ENCODE measurements at places on chromosomes 5 and 9.

DNA sequence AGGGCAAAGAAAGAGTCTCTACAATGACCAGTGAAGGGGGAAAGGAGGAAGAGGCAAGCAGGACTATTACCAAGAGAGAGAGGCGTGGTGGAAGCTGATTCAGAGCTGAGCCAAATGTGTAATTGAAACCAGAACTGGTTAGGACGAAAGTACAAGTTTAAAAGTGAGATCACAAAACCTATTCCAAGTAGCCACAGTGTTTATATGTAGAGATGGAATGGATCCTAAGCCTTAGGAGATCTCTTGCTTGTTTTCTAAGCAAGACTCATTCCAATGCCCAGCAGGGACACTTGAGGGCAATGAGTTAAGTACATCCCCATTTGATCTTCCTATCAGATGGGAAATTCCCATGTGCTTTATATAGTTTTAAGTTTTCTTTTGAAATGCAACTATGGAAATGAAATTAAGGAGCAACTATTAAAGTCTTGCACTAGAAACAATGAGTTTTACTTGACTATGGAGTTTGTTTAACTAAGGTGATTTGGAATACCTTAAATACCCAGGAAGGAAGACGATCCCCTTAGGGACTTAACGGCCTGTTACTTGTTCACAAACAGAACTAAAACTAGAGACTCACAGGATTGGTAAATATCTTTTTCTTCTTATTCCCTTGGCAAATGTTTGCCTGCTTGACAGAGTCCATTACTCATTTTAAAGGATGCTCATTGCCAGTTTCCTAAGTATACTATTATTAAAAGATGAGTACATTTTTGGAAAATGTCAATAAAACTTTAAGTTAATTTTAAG lies 51.1 kb upstream of the SNX2 start:
- no peak for DNase-seq

DNA sequence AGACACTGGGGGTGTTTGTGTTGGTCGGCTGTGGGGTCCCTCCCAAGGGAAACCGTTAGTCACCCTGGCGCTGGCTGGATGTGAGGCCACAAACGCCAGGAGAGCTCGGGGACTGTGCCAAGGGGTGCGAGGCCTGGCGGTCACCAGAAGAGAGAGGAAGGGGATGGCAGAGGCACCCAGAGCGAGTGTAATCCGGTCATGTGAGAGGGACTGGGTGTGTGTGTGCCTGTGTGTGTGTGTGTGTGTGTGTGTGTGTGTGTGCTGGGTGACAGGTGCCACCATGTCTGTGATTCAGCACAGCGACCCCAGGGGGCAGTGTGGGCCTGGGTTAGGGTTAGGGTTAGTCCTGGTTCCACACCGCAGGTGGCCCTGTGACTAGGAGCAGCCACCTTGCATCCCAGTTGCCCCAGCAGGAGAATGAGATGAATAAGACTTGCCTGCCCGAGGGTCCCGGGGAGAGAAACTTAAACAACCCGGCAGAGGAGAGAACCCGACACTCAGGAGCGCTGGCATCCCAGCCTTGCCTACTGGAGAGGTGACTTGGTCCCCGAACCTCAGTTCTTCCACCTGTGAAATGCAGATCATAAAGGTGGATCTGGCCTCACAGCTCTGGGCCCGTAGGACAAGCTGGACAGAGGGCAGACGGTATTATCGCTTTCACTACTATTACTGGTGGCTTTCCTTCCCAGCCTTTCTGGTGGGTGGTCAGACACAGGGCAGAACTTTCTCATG lies 1.4 kb upstream of the ADAMTSL2 start:
- DNase-seq: peak; percentile 48

DNA sequence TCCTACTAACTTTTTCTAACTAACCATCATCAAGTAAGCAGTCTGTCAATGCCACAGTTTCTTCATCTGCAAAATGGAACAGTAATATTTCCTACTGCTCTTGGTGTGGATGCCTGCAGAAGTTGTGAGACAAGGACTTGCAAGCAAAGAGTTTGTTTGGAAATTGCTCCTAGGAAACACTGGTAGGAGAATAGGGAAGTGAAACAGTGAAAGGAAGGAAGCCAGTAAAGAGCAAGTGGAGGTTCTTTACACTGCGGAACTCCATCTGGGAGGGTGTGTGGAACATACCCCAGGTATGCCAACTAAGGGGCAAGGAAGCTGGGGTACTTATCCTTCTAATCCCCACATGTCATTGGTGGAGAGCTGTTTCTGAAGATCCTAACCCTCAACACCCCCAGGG lies 119.9 kb downstream of the FOXD1 start:
- no peak for DNase-seq

- no peak for DNase-seq
These were observed 22.2 kb downstream of the KLF4 start for GRCh38 chr9:107467416-107467815.

GRCh38 chr5:1324301-1324700 lies 20.6 kb downstream of the CLPTM1L start:
- no peak for DNase-seq

DNA sequence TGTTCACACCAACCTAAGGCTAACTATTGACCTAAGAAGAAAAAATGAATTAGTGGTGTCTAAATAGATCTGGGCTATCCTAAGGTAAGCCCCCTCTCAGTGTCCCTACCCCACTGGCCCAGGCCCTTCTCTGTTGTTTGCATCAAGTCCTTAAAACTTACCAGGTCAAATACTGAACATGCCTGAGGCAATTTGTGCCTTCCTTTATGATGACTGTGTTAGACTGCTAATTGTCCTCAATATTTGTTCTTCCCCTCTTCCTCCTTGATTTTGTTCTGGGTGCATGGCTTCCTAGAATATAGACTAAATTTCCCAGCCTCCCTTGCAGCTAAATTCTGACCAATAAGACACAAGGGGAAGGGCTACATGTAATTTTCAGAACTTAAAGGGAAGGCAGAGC lies 199.9 kb downstream of the ADAMTS12 start:
- DNase-seq: no peak

- no peak for DNase-seq
These were observed 403.9 kb downstream of the ZSWIM6 start for GRCh38 chr5:61735995-61736394.

- DNase-seq: no peak
These were observed 191.1 kb downstream of the AP3B1 start for GRCh38 chr5:78103232-78103918.

GRCh38 chr9:126720661-126721563 lies 83.9 kb upstream of the ZBTB43 start:
- DNase-seq: no peak

GRCh38 chr5:117393125-117393524 lies 818.5 kb upstream of the SEMA6A start:
- no peak for DNase-seq

- DNase-seq: no peak
These were observed 138.8 kb upstream of the LIFR start for GRCh38 chr5:38695021-38695958.

DNA sequence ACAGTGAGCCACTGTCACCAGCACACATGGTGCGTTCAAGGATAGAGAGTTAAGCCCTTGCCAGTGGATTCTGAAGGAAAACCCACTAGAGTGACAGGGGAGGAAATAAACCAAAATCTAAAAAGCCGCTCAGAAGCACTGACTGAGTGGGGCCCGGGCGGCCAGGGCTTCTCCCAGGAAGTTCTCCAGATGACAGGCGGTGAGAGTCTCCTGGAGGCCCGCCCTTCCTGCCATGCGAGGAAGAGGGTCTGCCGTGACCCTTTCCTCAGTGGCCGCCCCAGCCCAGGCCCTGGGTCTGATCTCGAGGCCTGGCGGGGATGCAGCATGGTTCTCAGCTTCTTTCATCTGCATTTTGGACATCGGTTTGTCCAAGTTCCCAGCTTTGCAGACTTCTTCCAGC lies 14.9 kb downstream of the OLFM1 start:
- DNase-seq: no peak

DNA sequence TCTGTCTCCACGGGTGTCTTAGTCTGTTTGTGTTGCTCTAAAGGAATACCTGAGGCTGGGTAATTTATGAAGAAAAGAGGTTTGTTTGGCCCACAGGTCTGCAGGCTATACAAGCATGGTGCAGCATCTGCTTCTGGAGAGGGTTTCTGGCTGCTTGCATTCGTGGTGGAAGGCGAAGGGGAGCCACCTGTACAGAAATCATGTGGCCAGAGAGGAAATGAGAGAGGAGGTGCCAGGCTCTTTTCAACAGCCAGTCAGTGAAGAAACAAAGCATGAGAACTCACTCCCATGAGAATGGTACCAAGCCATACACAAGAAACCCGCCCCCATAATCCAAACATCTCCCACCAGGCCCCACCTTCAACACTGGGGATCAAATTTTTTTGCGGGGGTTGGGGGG lies 53.4 kb downstream of the PFDN1 start:
- DNase-seq: no peak

DNA sequence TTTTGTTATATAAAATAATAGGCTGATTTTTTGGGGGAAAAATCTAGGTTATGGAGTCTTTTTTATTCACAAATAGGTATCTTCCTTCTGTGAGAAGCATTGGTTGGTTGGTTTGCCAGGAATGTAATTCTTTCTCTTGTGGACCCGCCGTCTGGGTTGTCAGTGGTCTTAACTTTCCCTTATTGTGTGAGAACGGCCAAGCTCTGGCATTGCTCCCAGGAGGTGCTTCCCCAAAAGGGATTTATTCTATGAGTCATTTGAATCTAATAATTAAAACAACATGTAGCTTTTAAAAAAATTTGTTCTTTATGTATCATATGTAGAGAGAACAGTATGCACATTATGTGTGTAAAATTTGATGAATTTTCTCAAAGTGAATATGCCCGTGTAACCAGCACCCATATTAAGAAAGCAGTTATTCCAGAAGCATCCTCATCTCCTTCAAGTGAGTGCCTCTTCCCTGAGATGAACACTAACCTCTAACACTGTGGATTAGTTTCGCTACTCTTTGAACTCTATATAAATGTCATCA lies 114.4 kb downstream of the MAST4 start:
- DNase-seq: no peak

GRCh38 chr9:23123048-23123632 lies 676.5 kb downstream of the DMRTA1 start:
- no peak for DNase-seq

DNA sequence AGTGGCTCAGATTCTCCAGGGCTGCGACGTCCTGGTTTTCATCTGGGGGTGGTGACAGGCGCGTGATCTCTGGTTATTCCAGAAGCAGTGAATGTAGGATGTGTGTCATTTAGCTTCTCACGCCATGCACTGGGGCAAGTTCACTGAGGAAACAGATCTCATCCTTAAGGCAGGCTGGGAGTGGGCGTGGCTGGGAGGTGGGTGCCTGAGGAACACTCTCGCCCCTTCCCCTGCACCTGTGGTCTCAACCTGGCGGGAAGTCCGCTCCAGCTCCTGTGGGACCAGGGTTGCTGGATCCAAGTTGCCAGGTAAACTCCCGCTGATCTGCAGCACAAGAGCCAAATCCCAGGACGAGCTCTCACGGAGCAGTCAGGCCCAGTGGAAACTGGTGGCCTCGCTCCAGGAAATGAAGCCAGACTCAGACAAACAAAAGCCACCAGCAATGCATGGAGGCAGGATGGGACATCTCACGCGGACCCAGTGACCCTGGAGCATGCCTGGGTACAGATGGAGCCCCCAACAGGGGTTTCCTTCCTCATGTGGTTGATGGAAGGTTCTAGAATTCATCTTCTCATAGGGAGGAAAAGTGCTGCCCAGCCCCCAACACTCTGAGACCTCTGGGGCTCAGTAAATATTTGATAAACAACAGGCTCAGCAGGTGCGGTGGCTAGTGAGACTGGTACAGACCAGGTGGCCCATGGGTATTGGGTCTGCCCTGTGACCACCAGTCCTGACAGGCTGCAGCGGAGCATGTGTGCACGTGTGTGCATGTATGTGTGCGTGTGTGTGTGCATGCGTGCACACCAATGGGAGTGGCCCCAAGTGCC lies 16.3 kb upstream of the SLC12A7 start:
- DNase-seq: no peak

DNA sequence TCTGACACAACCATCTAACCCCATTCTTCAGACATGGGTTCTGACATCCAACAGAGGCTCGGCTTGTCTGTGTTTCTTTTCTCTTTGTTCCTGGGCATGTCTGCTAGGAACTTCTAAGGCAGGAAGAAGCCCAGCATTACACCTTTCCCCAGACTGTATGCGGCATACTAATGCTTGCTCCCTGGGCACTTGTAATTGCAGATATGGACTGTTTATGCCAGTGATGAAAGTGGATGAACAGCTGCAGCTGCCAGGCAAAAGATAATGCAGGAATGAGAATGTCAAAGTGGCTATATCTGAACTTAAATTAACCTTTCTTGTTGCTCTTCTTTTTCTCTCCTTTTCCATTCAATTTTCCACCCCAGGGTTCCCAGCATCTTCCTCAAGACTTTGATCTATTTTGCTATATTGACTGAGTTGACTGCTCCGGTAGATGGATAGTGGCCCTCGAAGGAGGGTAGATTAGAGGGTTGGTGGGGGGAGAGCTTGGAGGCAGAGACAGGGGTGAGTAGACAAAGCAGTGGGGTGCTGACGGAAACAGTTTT lies 344.4 kb downstream of the MAN2A1 start:
- no peak for DNase-seq

- no peak for DNase-seq
These were observed 173.7 kb downstream of the DAB2IP start for GRCh38 chr9:121825031-121825691.

- DNase-seq: no peak
These were observed 654.4 kb upstream of the CDH6 start for GRCh38 chr5:30539004-30539634.

GRCh38 chr5:91910247-91910646 lies 527.1 kb upstream of the ARRDC3 start:
- no peak for DNase-seq

All from activated naive CD8-positive, alpha-beta T cell treated with anti-CD3 and anti-CD28 coated beads, Interleukin-2, amount 50 U/mL, for 16 hours (primary cell).